ENCODE measurements at places on chromosomes 6 and 20.

- no peak for DNase-seq
These were observed 238.3 kb downstream of the DOK5 start for GRCh38 chr20:54713727-54714126.

DNA sequence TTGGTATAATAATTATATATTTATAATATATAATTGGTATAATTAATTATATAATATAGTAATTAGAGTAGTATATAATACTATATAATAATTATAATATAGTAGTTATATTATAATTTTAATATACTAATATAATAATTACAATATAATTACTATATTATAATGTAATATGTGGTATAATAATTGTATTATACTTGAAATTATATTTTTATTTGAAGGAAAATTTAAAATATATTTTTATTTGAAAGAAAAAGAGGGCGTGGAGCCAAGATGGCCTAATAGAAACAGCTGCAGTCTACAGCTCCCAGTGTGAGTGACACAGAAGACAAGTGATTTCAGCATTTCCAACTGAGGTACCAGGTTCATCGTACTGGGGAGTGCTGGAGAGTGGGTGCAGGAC is 365.9 kb downstream of the MMUT start:
- DNase-seq, result no peak

- DNase-seq, result no peak
These were observed 123.1 kb downstream of the HIVEP2 start for GRCh38 chr6:142821860-142822259.

GRCh38 chr6:31686483-31686882 is 5.6 kb upstream of the LY6G5C start:
- no peak for DNase-seq

- DNase-seq, result no peak
These were observed 74.0 kb upstream of the MAP3K4 start for GRCh38 chr6:160917572-160917971.

DNA sequence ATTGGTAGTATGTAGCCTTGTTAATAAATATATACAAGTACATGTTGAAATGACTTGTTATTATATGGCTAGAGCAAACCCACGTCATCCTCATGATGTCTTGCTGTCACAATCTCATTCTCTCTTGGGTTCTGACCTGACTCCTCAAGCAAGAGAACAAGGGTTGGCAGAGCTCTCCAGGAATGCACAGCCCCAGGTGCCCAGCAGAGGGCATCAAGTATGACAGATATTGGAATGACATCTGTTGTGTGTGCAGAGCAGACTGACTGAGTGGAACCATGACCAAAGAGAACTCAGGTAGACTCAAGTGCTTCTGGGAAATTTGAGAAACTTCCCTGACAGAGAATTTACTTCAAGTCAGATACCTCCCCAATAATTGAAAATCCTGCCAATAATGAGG is 90.6 kb downstream of the PAX1 start:
- no peak for DNase-seq

- no peak for DNase-seq
These were observed 124.3 kb downstream of the IPCEF1 start for GRCh38 chr6:154232013-154232910.
